K562 (cell line): ENCODE measurements at places on chromosomes 1 and 21. TPM values are rescaled to one million over a fixed set of nuclear protein-coding genes. Genes with fewer than 3 reads are reported as not detected.

Gene SHE
- not detected in 2 replicates for total RNA-seq

Gene LCE2A
- not detected in 2 replicates for total RNA-seq

Gene SPRR5
- total RNA-seq, result not detected in 2 replicates

Gene TMIGD3
- total RNA-seq, result 0.13 TPM in 1 of 2 replicates, not detected in the other

Gene SPRR4
- total RNA-seq, result not detected in 2 replicates

DNA sequence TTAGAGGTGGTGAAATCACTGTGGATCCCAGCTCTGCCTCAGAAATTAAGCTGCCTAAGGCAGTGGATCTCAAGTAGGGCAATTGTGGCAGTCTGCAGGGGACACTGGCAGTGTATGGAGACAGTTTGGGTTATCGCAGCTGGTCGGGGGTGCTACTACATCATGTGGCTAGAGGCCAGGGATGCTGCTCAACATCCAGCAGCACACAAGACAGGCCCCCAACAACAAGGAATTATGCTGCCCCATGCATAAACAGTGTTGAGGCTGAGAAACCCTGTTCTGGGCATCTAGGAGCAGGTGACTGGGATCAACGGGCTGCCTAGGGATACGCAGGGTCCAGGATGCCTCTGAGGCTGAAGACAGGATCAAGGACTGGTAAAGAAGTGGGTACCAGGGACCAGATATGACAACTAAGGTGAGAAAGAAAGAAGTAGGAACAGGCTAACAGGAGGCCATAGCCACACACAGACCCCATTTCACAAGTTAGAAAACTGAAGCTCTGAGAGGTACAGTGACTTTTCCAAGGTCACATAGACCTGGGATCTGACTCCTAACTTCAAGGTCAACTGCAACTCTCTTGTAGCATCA is 8.7 kb downstream of the BATF3 start:
- DNase-seq, result no peak

DNA sequence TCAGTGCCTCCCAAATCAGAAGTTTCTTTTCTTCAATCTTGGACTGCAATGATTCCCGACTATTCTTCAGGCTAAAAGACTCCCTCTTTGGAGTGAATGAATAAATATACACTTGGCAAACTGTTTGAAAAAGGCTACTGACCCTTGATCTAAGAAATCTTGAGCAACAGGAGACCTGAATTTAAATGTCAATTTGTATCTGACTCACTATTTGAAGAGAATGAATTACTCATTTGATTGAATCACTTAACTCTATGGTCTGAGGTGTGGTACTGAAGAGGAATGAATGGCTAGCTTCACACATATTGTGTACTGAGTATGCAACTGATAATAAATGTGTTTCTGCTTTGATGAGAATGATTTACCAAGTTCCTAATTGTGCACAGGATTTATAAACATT is 4.6 kb upstream of the SMG7 start:
- no peak for DNase-seq

- DNase-seq, result no peak
Observed at GRCh38 chr21:36186081-36186480, 29.5 kb downstream of the DOP1B start.

GRCh38 chr1:27770293-27770830 is 2.7 kb upstream of the STX12 start:
- no peak for DNase-seq

DNA sequence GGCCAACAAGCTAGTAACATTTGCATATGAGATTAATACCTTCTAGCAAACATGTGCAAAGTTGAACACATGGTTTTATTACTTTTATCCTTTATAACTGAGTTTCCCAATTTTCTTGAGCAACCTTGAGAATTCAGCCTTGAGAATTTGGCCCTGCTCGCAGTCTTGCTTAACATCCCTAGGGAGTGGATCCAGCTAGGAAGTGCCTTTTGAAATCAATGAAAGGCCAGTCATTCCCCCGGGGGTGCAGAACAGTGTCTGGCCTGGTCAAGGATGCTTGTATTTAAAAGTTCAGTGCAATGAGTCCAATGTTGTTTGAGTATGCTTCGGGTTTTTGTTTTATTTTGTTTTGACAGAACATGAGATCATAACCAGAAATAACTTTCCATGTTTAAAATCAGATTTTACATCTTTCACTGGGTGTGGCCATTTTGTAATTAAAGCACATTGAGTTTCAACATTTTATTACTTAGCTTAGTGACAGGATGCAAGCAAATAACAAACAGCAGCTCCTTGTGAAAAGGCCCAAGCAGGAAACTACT is 16.7 kb downstream of the PALMD start:
- no peak for DNase-seq

- no peak for DNase-seq
Observed at GRCh38 chr1:22351768-22352080, 99.9 kb upstream of the ZBTB40 start.

DNA sequence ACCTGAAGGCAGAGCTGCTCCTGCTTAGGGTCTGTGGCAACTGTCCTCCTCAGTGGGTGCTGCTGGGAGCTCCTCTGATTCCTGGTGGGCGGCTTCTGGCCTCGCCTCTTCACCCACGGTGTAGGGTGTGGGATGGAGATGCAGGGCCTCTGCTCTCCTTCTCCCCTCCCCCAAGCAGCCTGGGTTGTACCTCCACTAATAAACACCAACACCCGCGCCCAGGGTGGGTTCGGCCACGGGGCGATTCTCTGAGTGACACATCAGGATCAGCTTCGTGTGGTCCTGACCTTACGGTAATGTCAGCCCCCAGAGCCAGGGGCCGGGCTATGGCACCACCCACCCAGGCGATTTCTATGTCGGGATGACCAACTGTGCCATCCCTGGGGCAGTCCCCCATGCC is 23.7 kb downstream of the KRTAP10-1 start:
- no peak for DNase-seq

- no peak for DNase-seq
Observed at GRCh38 chr1:209609791-209610630, 26.5 kb downstream of the CAMK1G start.
